ENCODE measurements at places on chromosomes 12 and 14.

- no peak for DNase-seq
Observed at GRCh38 chr12:41624571-41624970, 436.5 kb downstream of the PDZRN4 start.

DNA sequence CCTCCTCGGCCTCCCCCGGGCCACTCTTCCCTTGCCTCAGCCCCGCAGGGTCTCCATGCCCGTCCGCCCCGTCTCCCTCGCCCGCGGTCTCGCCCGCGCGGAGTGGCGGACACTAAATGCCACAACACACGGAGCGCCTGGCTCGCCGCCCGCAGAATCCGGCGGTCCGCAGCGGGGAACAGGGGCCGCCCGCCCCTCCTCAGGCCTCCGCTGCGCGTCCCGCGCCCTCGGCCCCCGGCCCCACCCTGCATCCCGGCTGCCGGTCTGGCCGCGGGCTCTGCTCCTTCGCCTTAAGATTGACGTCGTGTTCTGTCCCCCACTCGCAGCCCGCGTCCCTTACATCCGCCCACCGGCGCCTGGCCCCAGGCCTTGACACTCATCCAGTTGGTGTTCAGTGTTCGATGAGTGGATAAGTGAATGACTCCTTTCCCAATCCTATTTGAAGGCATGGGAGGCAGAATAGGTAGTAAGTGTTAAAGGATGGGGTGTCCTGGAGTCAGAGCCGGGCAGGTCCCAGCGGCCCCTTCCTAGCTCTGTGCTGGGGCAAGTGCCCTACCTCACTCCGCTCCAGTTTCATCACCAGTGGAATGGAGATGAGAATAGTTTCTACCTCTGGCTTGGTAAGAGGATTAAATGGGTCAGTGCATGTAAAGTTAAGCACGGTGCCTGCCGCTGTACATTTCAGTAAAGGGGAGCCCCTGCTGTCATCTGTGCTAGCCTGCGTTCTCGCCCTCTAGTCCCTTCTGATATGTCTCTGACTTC is 622 bp downstream of the TECPR2 start:
- peak; percentile 5 for DNase-seq

- DNase-seq, result no peak
Observed at GRCh38 chr12:124389725-124390441, 95.0 kb downstream of the RFLNA start.

GRCh38 chr12:94218233-94218632 is 69.9 kb downstream of the PLXNC1 start:
- no peak for DNase-seq

GRCh38 chr12:77724367-77724957 is 106.2 kb upstream of the NAV3 start:
- peak; percentile 46 for DNase-seq

- DNase-seq, result no peak
Observed at GRCh38 chr12:12564911-12565310, 2.2 kb upstream of the DUSP16 start.

- no peak for DNase-seq
Observed at GRCh38 chr12:24240707-24241106, 291.2 kb upstream of the SOX5 start.

DNA sequence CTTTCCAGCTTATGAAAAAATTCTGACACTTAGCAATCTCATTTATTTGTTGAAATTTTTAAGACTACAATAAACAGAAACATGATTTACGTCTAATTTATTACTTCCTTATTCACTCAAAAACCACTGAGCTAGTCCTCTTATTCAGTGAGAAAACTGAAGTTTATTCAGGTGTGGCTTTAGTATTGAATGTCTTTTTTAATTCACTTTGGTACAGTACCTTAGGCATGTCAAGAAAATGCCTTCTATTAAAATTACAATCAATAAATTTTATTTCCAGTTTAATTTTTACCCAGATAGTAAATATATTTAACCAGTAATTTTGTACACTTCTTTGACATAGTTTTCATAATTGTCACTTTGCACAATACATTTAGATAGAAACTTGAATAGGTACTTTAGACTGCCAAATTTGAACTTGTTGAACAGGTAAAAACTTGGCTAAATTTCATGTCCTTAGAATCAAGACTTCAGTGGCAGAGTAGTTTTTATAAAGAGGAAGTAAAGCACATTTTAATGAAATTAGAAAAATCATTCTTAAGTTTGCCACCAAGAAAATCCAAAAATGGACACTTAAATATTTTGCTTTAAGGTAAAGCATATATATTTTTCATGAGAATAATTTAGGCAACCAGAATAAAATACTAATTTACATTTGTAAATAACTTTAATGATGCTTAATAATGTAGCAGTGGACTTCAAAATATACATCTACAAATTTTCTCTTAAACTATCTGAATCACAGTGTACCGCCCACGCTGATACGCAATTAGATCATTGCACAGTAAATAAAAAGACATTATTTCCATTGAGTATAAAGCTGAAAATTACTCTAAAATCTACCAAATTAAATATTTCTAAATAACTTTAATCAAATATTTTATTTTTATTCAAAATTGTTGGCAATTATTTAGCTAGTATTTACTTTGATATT is 159.1 kb downstream of the RASSF9 start:
- no peak for DNase-seq

- no peak for DNase-seq
Observed at GRCh38 chr12:74719447-74719846, 181.8 kb downstream of the ATXN7L3B start.

- peak; percentile 71 for DNase-seq
Observed at GRCh38 chr12:108724054-108724889, 7.0 kb downstream of the CORO1C start.

DNA sequence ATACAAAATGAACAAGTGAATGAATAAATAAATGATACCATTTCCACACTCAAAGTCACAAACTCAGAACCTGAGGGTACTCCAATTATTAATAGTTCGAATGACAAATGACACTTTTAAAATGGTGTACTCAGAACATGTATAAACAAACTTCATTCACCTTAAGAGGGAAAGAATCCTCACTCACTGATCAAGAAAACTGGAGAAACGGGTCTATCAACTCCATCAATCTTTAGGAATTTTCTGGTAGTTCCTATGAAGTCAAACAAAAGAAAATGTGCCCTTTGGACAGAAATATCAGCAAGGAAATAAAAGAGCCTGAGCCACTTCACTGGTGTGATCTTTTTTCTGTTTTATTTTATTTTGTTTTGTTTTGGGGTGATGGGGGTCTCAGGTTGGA is 5.2 kb upstream of the NRDE2 start:
- no peak for DNase-seq

GRCh38 chr12:106238146-106238545 is 9.7 kb downstream of the CKAP4 start:
- DNase-seq, result no peak

- no peak for DNase-seq
Observed at GRCh38 chr12:66242311-66242710, 53.3 kb downstream of the IRAK3 start.

DNA sequence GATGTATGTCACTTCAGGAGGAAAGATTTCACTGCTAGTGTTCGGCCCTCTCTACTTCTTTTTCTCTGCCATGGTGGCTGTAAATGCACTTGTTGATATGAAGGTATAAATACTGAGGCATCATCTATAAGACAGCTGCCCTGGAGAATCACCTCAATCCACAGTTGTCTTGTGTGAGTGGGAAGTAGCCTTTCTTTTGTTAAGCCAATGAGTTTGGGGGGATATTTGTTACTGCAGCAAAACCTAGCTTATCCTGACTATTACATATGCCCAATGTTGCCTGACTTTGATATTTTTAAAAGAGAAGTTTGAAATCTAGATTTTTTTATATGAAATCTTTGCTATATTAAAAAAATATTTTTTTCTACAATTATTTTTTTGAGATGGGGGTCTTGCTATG is 3.3 kb upstream of the JDP2 start:
- no peak for DNase-seq

DNA sequence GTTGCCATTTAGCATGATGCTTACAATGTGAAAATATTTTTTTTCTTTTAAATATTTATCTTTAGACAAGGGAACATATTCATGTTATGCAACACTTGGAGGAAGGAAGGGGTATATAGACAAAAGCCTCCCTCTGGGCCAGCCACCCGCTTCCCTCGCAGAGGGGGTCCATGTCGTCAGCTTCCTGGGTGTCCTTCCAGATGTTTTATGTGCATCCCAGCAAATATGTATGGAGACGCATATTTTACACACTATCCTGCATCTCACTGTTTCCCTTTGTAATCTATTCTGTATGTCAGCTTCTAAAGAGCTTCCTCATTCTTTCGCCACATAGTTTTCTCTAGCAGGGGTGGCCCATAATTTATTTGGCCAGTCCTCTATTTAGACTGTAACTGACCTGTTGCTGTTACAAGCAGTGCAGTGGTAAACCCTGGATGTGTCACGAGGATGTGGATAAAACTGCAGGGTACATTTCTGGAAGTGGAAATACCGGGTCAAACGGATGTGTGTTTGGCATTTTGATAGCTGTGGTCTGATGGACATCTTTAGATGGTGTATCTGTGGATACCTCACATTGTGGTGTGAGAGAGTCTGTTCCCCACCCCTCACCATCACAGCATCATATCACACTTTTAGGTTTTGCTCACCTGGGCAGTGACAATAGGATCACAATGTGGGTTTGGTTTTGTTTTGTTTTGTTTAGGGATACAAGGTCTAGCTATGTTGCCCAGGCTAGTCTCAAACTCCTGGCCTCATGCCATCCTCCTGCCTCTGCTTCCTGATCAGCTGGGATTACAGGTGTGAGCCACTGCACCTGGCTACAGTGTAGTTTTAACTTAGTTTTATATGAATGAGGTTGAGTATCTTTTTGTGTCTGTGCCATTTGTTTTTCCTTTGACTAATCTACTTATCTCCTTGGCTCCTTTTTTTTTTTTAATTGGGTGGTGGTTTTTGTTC is 31.6 kb downstream of the FAM222A start:
- no peak for DNase-seq

DNA sequence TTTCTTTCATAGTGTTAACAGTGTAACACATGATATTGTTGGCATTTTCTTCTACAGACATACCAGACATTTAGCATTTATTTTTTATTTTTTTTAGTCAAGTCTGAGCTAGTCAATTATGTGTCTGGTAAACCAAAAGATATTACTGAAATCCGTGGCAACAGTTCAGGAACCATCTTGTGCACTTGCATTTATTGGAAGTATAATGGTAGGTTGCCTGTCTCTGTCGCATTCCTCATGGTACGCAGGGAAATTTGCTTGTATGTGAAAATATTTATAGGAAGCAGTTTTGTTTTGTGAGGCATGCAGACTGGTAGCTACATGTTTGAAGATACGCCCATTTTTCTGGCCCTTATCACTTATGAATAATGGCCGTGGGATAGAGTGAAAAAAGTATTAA is 186.1 kb upstream of the SLC38A2 start:
- DNase-seq, result no peak

DNA sequence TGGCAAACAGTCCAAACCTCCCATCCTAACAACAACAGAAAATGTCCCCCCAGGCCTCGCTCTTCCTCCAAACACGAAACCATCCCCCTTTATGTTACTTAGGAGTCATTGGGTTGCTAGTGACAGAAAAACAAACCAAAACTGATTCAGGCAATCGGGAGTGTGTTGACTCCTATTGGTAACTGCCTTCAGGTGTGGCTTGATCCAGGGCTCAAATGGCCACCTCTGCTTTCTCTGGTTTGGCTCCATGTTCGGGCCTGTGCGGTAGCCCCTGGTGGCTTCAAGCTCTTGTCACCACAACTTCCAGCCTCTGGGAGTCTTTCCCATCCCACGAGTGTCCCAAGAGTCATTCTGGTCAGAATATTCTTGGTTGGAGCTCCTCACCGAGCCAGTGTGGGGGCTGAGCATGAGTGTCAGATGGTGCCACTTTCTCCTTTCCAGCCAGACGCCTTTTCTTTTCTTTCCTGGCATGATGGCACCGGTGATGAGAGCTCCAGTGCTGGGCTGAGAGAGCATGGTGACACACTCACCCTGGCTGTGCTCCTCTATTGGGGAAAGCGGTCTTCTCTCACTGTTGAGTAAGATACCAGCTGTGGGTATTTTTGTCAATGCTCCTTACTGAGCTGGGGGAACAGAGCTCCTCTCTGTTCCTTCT is 38.6 kb downstream of the NOC4L start:
- no peak for DNase-seq

DNA sequence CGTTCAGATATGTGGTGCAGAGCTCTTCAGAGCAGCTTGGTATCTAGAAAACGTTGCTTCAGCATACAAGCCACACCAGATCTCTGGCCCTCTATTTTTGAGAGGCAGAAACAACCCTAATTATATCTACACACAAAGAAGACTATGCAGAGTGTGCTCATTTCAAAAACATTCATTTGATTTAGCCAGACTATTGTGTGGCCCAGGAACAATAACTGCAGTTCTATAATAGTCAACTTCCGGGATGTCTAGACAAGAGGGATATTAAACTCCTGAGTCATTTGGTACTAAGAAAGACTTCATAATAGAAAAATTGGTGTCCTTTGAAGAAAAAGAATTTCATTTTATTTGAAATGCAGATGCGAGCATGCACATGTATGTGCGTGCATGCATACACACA is 153.8 kb downstream of the PELI2 start:
- peak; percentile 34 for DNase-seq

- no peak for DNase-seq
Observed at GRCh38 chr12:101299931-101300330, 20.0 kb downstream of the UTP20 start.

DNA sequence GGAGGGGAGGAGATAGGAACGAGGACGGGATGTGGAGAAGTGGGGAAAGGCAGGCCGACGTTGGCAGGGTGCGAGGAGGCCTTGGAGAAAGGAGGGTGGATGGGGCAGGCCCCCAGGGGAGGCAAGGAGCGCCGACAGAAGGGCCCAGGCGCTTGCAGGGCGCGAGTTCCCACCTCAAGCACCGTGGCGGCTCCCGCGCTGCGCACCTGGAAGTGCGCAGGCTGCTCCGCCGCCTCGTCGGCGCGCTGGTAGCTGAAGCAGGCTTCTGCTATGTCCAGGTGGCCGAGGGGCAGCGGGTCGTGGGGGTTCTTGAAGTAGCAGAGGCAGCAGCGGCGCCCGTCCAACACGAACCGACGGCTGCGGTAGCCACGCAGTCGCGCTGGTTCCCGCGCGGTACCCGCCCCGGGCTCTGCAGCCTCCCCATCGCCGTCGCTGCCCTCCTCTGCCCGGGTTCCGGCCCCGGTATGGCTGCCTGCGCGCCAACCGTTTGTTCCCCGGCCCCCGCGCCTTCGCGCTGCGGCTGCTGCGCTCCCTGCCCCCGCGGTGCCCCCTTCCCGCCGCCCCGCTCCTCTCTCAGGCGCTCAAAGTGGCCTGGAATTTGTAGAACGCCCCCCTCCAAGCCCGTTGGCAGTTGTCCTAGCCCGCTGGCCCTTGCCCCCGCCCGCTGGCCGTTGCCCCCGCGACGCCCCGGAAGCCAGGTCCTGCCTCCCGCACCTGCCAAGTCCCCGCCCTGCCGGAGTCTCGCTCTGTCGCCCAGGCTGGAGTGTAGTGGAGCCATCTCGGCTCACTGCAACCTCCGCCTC is 1.1 kb upstream of the ACTR6 start:
- peak; percentile 21 for DNase-seq

GRCh38 chr12:116390401-116391335 is 113.2 kb upstream of the MED13L start:
- DNase-seq, result no peak
